ENCODE measurements at places on chromosomes 2 and 18.

GRCh38 chr2:170587117-170587516, 128.0 kb upstream of the SP5 start:
- DNase-seq, result no peak

DNA sequence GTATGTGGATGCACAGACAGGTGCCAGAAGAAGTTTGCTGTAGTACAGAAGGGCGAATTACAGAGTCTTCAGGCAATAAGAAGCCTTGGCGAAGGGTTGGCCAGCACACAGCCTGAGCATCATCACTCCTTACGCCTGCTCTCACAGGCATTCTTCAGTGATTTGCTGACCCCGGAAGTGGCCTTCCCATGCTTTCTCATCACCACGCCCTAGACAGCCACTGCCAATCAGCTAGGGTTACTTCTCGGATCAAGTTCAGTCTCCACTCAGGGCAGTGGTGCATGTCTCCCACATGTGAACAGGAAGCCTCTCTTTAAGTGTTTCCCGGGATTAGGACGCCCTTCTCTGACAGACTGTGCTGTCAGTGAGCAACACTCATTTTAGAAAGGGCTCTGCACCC, 81.8 kb downstream of the C1QL2 start:
- DNase-seq, result no peak

DNA sequence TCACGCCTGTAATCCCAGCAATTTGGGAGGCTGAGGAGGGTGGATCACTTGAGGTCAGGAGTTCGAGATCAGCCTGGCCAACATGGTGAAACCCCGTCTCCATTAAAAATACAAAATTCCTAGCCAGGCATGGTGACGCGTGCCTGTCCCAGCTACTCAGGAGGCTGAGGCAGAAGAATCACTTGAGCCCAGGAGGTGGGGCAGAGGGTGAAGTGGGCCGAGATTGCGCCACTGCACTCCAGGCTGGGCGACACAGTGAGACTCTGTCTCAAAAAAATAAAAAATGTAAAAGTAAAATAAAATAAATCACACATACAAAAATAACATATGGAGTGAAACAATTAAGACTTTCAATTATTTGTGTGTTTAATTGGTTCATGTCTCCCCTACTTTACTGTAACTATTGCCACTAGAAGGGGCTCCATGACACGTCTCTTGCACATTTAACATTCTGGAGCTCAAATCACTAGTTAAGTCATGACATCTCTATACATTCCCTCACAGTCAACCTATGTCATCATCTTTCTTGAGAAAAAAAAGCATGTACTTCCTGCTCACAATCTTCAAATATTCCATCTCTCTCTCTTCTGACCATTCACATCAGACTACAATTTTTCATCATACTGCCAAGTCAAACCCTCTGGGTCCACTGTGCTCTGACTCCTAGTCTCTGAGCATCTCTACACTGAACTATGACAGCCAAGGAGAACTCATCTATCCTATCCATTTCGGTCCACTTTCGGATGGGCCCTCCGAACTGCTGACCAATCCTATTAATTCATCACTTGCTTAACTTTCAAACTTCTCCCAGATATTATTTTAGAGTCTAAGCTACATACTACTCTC, 6.7 kb downstream of the GFPT1 start:
- no peak for DNase-seq

- DNase-seq, result no peak
Measured at GRCh38 chr2:7773362-7774360, 856.4 kb downstream of the RNF144A start.

- no peak for DNase-seq
Measured at GRCh38 chr18:79603321-79604204, 76.0 kb upstream of the CTDP1 start.
